ENCODE measurements at places on chromosomes 6 and 20. TPM values are rescaled to one million over a fixed set of nuclear protein-coding genes. Genes with fewer than 3 reads are reported as not detected.

The ROS1 gene
- total RNA-seq = 1.4 TPM

The AK9 gene
- 6.5 TPM for total RNA-seq

The VSTM2L gene
- 2.5 TPM for total RNA-seq

The SLC23A2 gene
- 17.7 TPM for total RNA-seq

The RBM39 gene
- 274 TPM for total RNA-seq

The OR2H2 gene
- total RNA-seq = not detected

The PTCRA gene
- total RNA-seq = not detected

The DDX43 gene
- total RNA-seq = 5.0 TPM

The RSPO4 gene
- not detected for total RNA-seq

Data from osteoblast (primary cell).